Stimulated activated CD4-positive, alpha-beta T cell treated with anti-CD3 and anti-CD28 coated beads, Interleukin-1b, Interleukin-23, amount 100 ng/mL, for 4 hours (primary cell): ENCODE measurements at places on chromosomes 4 and X.

- DNase-seq = no peak
Measured at GRCh38 chrX:20420058-20420457, 153.3 kb upstream of the RPS6KA3 start.

- no peak for DNase-seq
Measured at GRCh38 chr4:54745031-54745770, 87.4 kb downstream of the KIT start.

GRCh38 chr4:176150704-176151103, 44.7 kb downstream of the SPATA4 start:
- no peak for DNase-seq

DNA sequence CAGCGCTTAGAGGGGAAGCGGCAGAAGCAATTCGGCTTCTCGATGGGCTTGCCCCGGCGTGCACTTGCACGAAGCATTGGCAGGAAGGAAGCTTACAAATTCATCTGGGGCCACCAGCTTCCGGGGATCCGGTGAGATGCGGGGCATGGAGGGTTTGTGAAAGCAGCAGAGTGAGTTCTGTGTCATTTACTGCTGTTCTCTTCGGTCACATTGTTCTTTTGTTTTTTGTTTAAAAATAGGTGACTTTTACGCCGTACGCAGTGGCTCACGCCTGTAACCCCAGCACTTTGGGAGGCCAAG, 47.0 kb downstream of the ASMT start:
- no peak for DNase-seq

DNA sequence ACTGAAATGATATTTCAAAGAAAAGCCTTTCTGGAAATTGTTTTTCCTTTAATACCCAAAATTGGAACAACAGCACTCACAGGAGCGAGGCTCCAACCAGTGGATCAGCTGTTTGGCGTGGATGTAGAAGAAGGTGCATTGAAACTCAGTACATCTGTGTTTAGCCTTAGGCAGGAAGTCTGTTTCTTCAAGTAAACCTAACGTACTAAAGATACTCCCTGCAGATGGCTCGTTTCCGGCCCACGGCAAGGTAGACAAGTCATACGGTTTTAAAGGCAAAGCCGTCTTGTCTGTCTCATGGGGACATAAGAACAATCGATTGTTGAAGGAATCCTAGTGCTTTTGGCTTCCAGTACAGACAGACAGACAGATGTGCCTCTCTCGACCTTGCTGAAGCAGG, 50.0 kb upstream of the CLCN4 start:
- peak; percentile 39 for DNase-seq

DNA sequence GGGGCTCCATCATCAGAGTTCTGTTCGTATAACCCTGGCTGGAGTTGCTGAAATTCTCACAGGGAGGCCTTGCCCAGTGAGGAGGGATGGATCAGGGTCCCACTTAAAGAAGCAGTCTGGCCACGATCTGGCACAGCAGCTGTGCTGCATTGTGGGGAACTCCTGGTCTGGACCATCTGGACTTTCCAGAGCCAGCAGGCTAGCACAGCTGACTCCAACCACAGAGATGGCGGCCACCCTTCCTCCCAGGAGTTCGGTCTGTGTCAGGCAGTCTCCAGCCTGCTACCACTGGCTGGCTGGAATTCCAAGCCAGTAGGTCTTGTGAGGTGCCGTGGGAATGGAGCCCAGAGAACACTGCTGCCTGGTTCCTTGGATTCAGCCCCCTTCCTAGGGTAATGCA, 62.0 kb downstream of the SLAIN2 start:
- DNase-seq = no peak

DNA sequence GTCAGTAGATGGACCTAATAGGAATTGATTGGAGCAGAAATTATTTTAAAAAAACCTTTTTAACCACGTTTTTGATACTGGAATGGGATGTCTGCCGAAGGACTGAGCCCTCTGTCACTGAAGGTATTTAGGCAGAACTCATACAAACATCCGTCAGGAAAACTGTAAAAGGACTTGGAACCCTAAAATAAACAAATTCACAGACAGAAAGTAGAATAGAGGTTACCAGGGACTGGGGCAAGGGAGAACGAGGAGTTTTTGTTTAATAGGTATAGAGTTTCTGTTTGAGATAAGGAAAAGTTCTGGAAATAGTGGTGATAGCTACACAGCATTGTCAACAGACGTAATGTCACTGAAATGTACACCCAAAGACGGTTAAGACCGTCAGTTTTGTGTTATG, 105.5 kb downstream of the BCOR start:
- DNase-seq = no peak

GRCh38 chrX:138191998-138192397, 519.5 kb downstream of the FGF13 start:
- DNase-seq = no peak

DNA sequence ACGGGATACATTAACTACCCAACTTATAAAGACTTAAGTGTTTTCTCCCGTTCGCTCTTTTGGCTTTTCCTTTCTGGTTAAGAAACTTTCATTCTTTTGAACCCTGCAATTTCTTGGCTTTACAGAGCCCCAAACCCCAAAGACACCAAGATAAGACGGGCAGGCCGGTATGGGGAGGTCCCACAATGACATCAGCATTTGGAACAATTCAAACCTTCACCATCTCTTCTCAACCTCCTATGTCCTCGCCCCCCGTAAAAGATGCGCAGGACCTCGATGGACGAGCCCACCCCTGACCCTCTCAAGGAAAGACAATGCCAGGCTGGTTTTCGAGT, 999 bp downstream of the ZNF518B start:
- DNase-seq = no peak
